H1 (cell line): ENCODE measurements at places on chromosomes 5 and 9. TPM values are rescaled to one million over a fixed set of nuclear protein-coding genes. Genes with fewer than 3 reads are reported as not detected.

SPAAR gene
- 0.27 and 0.33 TPM in 2 replicates for polyA plus RNA-seq

LRRC19 gene
- not detected in 2 replicates for polyA plus RNA-seq

DIRAS2 gene
- 0.06 and 0.13 TPM in 2 replicates for polyA plus RNA-seq

TRIM14 gene
- 9.2 and 13.0 TPM in 2 replicates for polyA plus RNA-seq

EQTN gene
- polyA plus RNA-seq = 0.23 TPM in 1 of 2 replicates, not detected in the other

- DNase-seq = no peak
- H3K36me3 ChIP-seq = no peaks in the 10 kb centered on the region
- no peaks in the 10 kb centered on the region for H3K4me1 ChIP-seq
- H3K27ac ChIP-seq = no peak overlapping the region
These were observed 80.2 kb upstream of the MIER3 start for GRCh38 chr5:57032151-57032551.

- no peaks in the 10 kb centered on the region for H3K36me3 ChIP-seq
- no peak for DNase-seq
- no peak overlapping the region for H3K4me3 ChIP-seq
- peaks cover 17% of the 10 kb centered on the region for H3K27me3 ChIP-seq
These were observed 2.1 kb upstream of the TTLL11 start for GRCh38 chr9:122095010-122095767.

GRCh38 chr9:100303747-100304146 lies 49.0 kb downstream of the TEX10 start:
- H3K27ac ChIP-seq = no peak overlapping the region
- no peaks in the 10 kb centered on the region for H3K27me3 ChIP-seq
- no peak overlapping the region for H3K4me3 ChIP-seq
- no peak for DNase-seq
- no peaks in the 10 kb centered on the region for H3K4me1 ChIP-seq

DPM2 gene
- polyA plus RNA-seq = 95.4 and 110 TPM in 2 replicates

DNA sequence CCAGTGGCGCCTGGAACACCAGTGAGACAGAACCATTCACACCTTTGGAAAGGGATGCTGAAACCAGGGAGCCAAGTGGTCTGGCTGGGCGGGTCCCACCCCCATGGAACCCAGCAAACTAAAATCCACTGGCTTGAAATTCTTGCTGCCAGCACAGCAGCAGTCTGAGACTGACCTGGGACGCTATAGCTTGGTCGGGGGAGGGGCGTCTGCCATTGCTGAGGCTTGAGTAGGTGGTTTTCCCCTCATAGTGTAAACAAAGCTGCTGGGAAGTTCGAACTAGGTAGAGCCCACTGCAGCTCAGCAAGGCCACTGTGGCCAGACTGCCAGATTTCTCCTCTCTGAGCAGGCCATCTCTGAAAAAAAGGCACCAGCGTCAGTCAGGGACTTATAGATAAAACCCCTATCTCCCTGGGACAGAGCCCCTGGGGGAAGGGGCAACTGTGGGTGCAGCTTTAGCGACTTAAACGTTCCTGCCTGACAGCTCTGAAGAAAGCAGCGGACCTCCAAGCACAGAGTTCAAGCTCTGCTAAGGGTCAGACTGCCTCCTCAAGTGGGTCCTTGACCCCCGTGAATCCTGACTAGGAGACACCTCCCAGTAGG lies 42.0 kb upstream of the FKTN start:
- DNase-seq = peak; percentile 15
- H3K27me3 ChIP-seq = no peaks in the 10 kb centered on the region
- H3K36me3 ChIP-seq = no peaks in the 10 kb centered on the region; the same call in 1 of the 2 replicates
- H3K4me3 ChIP-seq = no peak overlapping the region
- no peak overlapping the region; the same call in 1 of the 2 replicates for H3K27ac ChIP-seq

DNA sequence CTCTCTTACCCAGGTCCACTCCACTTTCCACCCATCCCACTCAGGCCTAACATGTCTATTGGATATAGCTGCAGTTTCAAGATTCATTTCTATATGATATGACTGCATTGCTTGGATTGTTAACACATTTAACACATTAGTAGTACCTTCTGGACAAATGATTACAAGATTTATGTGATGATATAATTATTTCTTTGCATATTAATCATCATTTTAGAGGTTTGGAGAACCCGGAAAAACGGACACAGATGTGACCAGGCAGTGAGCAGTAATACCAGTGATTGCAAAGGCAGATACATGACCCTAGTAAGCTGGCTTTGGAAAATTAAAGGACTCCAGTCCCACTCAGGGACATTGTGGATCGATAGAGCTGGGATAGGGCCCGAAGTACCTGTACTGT lies 103.8 kb downstream of the PRR16 start:
- no peak for DNase-seq
- H3K27ac ChIP-seq = no peak overlapping the region
- H3K4me3 ChIP-seq = no peak overlapping the region
